Pancreas (tissue), 10 donors: ENCODE measurements at places on chromosomes 16 and 17.

- no peak for DNase-seq
Observed at GRCh38 chr16:28316054-28316453, 23.7 kb downstream of the SBK1 start.

DNA sequence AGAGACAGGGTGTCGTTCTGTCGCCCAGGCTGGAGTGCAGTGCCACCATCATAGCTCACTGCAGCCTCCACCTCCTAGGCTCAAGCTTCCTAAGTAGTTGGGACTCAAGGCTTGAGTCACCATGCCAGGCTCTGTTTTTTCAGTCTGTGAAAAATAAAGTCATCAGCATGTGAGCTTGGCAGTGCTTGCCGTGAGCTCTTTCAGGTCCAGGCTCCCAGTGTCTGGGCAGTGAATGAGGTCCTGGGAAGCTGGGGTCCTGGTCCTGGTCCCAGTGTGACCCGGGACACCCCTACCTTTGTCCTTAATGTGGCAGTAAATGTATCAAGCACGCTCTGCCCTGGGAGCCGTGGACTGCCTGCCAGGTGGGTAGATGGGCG, 22.9 kb upstream of the RPL13 start:
- no peak for DNase-seq

DNA sequence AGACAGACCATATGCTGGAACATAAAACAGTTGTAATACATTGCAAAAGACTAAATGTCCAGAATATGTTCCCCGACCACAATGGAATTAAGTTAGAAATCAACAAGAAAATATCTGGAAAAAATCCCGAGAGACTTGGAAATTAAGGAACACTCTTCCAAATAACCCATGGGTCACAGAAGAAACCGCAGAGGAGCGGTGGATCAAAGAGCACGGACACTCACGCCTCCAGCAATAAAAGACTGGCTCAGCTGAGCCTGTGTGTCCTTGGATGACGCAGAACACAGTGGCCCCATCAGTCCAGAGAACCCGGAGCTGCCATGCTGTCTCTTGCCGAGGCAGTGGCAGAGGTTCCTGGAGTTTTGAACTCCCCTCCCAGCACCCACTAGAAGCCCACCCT, 30.9 kb upstream of the FOXF1 start:
- DNase-seq = no peak

- no peak for DNase-seq
Observed at GRCh38 chr17:65072660-65073071, 16.1 kb upstream of the GNA13 start.

DNA sequence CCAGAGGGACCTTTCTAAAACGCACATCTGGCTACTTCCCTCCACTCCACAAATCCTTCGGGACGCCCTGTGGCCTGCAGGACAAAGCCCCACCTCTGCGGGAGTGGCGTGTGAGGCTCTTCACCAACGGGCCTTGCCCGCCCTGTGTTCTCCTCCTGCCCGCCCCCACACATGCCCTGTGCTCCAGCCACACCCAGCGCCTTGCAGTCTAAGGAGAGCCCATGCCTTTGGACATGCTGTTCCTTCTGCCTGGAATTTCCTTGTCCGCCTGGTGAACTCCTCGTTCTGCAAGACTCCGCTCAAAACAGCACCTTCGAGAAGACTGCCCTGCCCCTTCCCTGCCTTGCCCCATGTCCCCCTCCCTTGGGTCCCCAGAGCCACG, 7.4 kb downstream of the ELOB start:
- DNase-seq = no peak
